T1000 (cell line): ENCODE measurements at places on chromosomes 5 and 9.

- DNase-seq, result no peak
These were observed 332.1 kb downstream of the DIRAS2 start for GRCh38 chr9:90310521-90310876.

DNA sequence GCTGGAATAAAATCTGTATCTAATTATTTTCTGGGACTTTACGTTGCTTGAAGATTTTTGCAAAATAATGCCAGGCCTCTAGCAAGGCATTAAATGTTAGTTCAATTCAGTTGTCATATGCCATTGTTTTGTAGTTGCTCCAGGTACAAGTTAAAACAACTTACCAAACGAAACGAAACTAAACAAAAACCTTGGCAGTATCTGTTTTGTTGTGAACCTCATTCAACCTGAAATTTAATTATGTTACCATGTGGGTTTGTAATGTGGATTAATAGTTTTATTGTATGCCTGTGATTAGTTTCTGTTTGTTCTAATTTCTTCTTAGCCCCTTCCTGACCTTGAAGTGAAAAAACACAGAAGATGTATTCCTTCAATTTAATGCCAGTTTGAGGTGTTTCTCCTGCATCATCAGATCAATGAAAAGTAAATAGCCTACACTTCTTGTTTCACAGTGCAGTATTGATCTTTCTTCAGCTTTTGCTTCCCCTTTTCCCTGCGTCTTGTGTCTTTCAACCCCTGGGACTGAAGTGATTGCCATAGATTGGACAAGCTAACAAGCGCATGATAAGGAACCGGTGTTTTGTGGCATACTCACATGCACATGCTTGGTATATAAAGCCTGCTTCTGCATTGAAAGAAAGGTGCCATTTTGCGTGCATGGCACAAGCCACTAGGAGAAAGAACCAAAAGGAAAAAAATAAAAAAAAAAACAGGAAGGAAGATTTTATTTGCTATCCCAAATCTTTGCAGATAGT, 699.0 kb upstream of the ARRDC3 start:
- no peak for DNase-seq

GRCh38 chr5:163387589-163388343, 49.6 kb upstream of the CCNG1 start:
- DNase-seq, result no peak

DNA sequence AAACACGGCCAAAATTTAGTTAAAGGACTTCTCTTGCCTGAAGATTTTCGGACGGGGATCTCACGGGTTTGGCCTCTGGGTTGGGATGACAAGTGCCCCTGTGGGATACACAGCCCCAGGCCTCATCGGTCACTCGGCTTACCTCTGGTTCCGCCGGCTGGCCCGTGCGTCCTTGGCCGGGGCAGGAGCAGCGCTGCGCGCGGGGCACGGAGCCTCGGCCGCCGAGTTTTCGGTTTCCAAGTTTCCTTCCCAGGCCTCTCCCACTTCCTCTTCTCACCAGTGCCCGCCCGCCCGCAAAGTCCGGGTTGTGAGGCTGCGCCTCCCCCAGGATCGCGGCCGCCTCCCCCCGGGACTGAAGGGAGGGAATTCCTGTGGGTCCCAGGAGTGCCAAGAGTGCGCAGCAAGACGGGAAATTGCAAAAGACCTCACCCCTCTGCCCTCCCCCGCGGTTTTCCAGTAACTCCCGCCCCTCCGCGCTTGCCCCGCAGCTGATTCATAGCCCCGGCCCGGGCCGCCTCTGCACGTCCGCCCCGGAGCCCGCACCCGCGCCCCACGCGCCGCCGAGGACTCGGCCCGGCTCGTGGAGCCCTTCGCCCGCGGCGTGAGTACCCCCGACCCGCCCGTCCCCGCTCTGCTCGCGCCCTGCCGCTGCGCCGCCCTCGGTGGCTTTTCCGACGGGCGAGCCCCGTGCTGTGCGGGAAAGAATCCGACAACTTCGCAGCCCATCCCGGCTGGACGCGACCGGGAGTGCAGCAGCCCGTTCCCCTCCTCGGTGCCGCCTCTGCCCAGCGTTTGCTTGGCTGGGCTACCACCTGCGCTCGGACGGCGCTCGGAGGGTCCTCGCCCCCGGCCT, at the start of gene OSMR:
Gene OSMR, plus strand, starts transcription at position 487 of the 853 bp plus-strand sequence. CDS start 23,033 bp downstream, outside the sequence.
- peak; percentile 97 for DNase-seq

- DNase-seq, result no peak
These were observed 45.7 kb upstream of the SPATA31C2 start for GRCh38 chr9:88183798-88184495.

DNA sequence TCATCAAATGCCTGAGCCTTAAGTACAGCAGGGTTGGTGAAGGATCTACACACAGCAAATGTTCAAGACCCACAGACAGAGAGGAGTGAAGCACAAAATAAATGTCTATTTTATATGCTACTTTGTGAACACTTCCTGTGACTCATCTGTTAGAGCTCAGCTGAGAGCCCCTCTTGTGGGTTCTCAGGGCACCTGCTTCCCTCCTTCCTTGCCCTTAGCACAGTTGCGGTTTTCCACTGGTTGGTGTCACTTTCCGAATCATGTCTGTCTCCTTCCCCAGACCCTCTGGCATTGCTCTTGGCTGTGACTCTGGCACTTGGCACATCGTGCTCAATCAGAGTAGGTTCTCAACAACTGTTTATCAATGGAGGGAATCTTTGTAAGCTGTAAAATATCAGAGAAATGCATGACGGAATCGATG, 128.5 kb upstream of the STC2 start:
- peak; percentile 66 for DNase-seq

DNA sequence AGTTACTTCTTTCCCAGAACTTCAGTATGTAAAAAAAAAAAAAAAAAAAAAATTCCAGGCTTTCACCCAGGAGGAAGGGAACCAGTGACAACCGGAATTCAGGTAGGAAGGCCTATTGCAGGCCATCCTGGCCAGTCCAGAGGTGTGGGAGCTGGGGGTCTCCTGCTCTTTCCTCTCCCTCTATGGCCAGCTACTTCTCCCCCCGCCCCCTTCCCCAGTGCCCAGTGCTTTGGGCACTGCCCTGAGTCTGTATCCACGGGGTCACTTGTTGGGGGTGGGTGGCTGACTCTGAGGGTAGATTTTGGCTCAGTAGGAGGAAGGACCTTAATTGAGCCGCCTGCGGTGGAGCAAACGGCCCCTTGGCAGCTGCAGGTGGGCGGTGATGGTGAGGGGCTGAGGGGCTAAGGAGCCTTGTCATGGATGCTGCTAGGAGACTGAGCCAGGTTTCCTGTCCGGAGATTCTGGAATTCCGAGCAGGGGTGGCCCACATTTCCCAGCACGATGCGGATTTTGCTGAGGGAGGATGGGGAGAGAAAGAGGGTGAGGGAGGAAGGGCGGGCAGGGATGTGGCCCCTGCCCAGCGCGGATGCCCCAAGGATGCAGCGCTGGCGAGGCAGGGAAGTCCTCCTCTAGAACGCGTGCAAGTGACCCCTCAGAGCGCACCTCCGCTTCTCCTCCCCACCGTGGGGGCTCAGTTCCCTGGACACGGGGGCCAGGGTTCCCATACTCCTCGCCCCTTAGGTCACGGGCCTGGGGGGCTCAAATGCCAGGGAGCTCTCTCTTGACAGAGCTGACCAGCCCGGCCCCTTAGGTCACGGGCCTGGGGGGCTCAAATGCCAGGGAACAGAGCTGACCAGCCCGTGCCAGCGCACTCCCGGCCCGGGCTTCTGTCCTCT, 1.2 kb upstream of the PHF2 start:
- no peak for DNase-seq

DNA sequence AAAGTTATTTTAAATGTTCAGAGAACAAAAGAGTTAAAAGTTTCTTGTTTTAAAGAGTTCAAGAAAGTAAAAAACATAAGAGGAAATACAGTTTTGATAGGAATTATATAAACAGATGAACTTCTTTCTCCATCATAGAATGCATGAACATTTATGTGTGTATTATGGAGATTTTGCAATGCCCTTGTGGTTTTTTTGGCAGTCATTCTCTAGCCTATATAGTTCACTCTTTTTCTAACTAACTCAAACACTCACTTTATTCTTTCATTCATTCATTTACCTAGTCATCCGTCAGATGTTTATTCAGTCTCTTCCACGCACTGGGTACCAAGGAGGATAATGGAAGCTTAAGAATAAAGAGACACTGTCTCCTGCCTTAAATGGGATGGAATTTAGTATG, 195.9 kb upstream of the VLDLR start:
- no peak for DNase-seq

GRCh38 chr5:54281960-54282692, 28.2 kb downstream of the ARL15 start:
- DNase-seq, result no peak

GRCh38 chr9:2615497-2615896, 6.1 kb upstream of the VLDLR start:
- no peak for DNase-seq

- DNase-seq, result no peak
These were observed 702.2 kb downstream of the MAT2B start for GRCh38 chr5:164207646-164208045.

- no peak for DNase-seq
These were observed 230.7 kb downstream of the SEMA6A start for GRCh38 chr5:116343961-116344360.

GRCh38 chr5:141657404-141657803, 6.2 kb upstream of the FCHSD1 start:
- DNase-seq, result no peak

- DNase-seq, result no peak
These were observed 1.9 kb downstream of the RAB24 start for GRCh38 chr5:177301503-177302165.

DNA sequence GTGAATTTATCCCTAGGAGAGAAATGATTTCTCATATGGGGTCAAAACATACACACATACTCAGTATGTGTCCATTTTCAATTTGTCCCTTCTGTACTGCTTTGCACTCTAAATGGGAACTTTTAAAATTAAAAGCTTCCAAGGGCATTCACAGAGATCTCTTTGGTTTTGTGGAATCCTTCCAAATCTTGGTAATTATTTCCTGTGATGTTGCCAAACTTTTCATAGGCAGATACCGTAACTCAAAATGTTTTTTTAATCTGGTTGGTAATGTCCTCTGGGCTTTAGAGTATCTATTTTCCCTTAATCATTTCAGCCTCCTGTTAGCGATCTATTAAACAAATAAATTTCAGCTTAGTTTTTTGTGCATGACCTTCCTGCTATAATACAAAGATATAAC, 282.4 kb downstream of the ARHGEF28 start:
- DNase-seq, result no peak

DNA sequence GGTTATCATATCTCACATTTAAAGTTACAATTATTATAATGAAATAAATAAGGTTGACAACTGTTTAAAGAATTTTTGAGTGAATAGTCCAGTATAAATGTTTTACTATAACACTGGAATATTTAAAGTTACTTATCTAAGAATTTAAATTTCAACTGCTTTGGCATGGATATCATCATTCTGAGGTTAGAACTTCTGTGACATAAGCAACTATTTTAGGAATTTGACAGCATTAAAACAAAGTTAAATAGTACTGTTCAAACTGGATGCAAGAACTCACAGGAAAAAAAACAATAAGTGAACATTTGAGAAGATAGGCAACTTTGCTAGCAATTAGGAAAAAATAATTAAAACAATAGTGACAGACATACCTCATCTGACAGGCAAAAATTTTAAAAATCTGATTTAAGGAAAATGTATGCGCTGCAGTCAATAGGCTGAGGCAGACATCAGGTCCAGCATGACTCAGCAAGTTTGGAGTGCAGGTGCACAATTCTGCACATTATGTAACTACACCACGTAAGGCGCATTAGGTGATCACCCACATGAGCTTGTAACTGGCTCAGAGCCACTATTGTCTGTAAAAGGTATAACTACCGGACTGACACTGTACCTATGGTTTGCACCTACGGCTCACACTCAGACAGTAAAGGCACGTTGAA, 180.6 kb downstream of the PDE4D start:
- no peak for DNase-seq

DNA sequence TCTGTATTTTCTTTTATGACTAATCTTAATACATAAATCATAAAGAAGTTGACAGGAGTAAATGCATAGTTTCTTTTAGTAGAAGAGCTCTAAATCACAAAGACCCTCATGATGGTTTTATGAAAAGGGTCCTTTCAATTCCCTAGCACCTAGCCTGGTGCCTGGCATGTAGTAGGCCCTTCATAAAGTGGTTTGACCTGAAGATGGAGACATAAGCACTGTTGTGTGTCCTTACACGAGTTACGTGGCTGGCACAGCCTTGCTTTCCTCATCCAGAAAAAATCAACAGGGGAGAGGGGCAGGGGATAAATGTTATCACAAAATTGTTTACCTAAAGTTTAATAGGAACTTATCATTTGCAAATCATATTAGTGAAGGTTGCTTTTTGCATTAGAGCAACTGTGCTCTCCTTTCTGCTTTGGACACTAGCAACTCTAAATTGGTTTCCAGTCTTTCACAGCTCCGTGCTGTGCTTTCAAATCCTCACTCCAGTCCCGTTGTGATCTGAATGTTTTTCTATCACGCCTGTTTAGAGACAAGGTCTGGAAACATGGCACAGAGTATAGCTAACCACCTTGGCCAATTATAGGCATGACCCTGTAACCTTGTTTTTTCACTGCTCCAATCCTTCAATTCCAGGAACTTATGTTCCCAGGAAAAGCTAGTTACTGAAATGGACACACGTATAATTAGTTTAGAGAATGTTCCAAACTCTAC, 55.7 kb downstream of the ARL15 start:
- no peak for DNase-seq

GRCh38 chr9:135810806-135811575, 96.4 kb downstream of the CAMSAP1 start:
- no peak for DNase-seq

- no peak for DNase-seq
These were observed 661.8 kb upstream of the RGMB start for GRCh38 chr5:98111686-98112085.

- DNase-seq, result no peak
These were observed 8.8 kb downstream of the FAM13B start for GRCh38 chr5:138024117-138024516.
